ENCODE measurements at places on chromosomes 2 and 18.
A peak's percentile ranks its signal among the peaks of the same experiment; 100 is the strongest.

DNA sequence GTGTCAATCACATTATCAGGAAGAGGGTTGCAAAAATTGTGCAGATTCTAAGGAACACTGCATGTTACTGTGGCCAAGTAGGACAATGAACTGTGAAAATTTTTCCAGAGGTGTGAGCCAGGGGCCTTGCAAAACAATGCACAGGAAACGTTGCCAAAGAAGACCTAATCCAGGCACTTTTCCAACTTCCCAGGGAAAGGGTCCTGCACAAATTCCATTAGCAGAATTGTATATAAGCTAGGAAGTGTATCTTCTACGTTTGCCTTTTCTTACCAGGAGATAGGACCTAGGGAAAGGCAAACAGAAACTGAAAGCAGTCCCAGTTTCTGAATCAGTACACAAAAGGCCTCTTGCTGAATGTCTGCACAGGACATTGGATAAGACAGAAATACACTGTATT is 1888.3 kb upstream of the CELF4 start:
- DNase-seq = peak; percentile 43

GRCh38 chr2:68799140-68800026 is 64.8 kb downstream of the ARHGAP25 start:
- no peak for DNase-seq

GRCh38 chr2:171132086-171132485 is 28.6 kb downstream of the TLK1 start:
- DNase-seq = no peak

DNA sequence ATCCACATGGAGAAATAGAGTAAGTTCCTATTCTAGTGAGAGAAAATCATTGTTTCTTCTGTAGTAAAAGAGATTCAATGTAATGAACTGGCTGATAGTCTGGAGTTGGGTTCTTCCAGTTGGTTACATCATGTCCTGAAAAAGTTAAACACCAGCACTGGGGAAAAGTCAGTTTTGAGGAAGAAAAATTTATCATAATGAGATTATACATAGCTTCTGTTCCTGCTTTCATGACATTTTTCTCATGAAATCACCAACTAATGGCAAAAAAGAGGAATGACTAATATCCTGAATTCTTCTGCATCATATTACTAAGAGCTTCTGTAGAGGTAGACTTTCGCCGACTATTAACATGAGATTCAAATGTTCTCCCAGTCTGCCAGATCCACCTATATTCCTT is 69.2 kb upstream of the SLC9A2 start:
- no peak for DNase-seq

DNA sequence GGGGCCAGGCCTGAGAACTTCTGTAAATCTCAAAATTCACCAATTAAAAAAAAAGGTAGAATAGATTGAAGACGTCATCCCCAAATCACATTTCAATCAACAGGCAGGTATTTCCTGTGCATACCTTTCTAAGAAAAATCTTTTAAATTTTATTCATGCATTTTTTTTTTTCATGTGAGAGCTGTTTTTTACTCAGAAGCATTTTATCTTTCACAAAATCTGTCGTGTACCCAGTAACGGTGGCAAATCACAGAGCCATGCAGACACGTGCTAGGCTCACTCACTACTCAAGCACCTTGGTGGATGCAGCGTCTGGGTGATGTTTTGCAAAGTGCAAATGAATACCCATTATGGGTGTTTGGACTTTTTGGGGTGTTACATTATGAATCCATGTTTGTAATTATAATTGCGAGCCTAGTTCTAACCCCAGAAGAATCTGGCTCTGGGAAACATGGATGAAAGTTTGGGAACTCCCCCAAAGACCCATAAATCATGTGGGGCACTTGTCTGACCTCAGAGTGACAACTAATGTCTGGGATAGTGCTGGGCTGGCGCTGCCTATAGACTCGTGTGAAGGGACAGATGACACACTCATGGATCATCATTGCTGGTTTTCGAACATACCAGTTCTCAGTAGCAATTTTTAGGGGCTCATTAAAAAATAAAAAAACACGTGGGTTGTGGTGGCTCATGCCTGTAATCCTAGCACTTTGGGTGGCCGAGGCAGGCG is 335.2 kb downstream of the LPIN1 start:
- no peak for DNase-seq

DNA sequence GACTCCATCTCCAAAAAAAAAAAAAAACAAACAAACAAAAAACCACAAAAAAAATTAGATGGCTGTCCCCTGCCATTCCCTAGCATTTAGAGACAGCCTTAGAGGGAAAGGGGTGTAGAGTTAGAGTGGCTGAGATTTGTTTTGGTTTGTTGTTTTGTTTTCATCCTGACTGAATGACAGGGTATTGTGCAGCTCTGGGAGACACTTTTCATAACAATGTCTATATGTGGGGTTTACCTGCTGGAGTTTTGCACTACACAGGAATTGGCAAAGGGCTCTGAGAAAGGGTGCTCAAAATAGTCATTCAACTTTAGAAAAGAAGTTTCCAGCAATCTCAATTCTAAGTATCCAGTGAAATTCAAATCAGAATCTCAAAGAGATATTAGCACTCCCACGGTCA is 732.5 kb upstream of the CHAC2 start:
- no peak for DNase-seq

GRCh38 chr2:28391564-28392296 is 928 bp upstream of the FOSL2 start:
- peak; percentile 76 for DNase-seq

GRCh38 chr2:601387-601698 is 75.9 kb downstream of the TMEM18 start:
- no peak for DNase-seq

- no peak for DNase-seq
These were observed 6.2 kb downstream of the AGPS start for GRCh38 chr2:177398791-177399190.

GRCh38 chr2:233358335-233358734 is 4.0 kb downstream of the DGKD start:
- no peak for DNase-seq

GRCh38 chr2:76825140-76825970 is 696.8 kb downstream of the LRRTM4 start:
- DNase-seq = no peak

DNA sequence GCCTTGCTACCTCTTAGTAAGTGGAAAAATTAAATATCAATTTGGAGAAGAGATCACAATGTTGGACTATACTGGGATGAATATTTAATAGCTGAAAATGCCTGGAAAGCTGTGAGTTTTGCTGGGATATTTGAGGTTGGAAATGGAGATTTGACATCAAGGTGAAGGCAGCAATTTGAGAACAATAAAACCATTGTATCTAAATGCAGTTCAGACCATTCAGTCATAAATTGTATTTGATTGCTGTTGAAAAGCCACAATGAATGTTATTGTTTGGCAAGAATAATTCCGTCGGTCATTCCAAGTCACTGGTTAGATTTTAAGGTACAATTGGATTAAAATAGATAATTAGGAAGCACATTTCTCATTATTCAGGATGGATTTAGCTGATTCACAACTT is 325.6 kb downstream of the HRH4 start:
- DNase-seq = no peak
